Choroid plexus epithelial cell (primary cell): ENCODE measurements at places on chromosomes 7 and 10.

- no peak for DNase-seq
Measured at GRCh38 chr10:23696476-23696875, 257.6 kb downstream of the OTUD1 start.

DNA sequence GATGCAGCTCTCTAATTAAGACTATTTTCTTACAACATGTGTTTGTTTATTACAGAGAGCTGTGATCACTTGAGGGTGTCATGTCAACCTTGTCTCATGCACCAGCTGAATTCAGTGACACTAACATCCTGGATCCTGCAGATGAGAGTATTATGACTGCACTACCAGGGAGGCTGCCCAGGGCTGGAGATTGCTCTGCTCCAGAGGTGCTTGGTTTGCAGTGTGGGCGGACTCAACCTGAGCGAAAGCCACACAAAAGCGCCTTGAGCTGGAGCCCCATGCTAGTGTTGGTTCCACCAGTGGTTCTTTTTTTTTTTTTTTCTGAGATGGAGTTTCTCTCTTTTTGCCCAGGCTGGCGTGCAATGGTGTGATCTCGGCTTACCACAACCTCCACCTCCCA, 33.8 kb upstream of the ATXN7L1 start:
- no peak for DNase-seq

GRCh38 chr10:12741360-12741804, 260.1 kb downstream of the CCDC3 start:
- no peak for DNase-seq

DNA sequence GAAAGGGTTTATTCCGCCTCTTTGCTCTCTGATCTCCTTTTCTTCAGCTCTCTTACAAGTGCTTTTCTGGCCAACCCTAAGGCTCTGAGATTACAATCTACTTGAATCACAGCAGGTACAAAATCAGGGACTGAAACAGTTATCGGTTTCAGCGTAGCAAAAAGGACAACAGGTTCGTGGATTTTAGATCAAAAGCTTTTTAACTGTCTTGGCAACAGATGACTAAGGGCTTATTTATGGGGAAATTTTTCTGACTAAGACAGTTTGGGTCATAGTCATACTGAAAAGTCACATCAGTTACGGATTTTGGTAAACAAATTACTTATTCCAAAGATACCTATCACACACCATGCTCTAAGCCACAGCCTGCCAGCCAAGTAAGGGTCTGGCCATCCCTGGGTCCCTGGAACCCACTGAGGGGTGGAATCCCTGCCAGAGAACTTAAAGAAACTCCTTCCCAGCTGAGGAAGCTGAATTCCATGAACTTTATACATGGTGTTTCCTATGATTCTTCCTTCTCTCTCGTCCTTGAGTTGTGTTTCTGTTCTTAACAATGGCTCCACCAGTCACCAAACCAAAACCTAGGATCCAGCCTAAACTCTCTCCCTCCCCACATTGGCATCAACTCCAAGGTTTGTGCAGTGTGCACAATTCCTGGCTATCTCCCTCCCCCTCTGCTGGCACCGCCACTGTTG, 169.3 kb downstream of the FAM107B start:
- DNase-seq: peak; percentile 65

DNA sequence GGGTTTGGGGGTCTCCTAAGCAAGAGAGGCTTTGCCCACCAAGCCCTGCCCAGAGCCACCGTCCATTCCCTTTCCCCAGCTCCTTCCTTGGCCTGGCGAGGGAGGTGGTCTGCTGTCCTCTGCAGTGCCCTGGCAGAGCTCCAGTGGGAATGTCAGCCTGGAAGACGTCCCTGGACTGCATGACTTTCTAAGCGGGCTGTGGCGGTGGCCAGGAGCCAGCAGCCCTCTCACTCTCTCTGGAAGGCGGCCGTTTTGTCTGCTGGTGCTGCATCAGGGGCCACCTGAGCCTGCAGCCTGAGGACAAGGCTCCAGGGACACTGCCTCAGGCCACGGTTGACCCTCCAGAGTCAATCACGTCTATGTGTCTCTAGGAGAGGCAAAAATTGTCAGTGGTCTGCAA, 271.0 kb downstream of the SKAP2 start:
- DNase-seq: no peak

DNA sequence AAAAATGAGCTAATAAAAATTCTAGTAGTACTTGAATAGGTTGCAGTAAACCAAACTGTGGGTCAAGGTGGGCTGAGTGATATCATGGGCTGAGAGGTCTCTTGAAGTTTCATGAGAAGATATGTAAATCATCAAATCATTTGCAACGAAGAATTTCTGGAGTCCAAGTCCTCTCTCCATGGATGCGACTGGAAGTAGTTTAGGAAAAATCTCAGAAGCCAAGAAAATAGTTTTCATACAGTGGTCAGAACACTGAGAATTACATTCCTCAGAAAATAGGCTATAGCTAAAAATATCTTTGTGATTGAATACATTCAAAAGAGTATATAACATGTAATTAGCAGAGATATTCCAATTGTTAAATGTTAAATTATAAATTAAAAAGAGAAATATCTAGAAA, 3.6 kb upstream of the IFIT1 start:
- DNase-seq: no peak

DNA sequence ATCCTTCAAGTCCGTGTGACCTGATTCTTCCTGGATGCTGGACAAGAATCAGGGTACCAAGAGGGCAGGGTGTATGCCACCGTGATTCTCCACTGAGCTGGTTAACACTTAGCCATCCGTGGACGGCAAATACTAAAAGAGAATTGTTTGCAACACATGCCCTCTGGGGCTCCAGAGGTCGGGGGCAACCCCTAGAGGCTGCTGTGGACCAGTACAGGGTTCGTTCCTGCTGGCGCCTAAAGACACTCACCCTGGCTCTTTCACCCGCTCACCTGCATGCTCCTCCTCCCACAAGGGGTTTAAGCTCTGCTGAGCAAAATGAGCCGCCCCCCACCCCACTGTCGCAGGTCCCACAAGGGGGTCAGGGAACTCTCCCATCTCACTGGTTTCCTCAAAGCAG, 148.7 kb upstream of the ITGB1 start:
- no peak for DNase-seq

DNA sequence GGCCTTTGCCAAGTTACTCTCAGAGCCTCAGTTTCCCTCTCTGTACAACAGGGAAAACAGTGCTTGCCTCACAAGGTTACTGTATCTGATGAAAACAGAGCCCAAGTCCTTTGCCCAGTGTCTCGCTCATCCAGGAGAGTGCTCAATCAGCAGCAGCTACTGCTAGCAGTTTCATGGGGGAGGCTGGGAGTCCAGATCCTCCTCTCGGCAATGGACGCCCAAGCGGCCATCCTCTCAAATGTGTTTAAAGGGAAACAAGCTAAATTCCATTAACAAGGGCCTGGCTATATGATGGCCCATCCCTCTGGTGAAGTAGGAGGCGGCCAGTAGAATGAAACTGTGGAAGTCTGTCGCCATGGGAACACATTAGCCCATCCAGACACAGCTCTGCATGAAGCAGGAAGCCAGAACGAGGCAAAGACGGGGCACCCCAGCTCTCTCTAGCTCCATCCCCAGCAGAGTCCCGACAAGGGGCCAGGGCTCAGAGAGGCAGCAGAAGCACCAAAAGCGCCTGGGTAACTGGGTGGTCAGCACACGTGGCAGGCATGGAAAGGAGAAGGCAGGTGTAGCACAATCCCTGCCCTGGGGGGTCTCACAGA, 35.2 kb downstream of the FAM53B start:
- peak; percentile 64 for DNase-seq

GRCh38 chr7:157684157-157684908, 347.5 kb downstream of the DNAJB6 start:
- peak; percentile 11 for DNase-seq

GRCh38 chr7:100247152-100247757, 27.5 kb downstream of the PVRIG start:
- DNase-seq: peak; percentile 89

- no peak for DNase-seq
Measured at GRCh38 chr10:71112138-71112785, 100.1 kb upstream of the UNC5B start.

DNA sequence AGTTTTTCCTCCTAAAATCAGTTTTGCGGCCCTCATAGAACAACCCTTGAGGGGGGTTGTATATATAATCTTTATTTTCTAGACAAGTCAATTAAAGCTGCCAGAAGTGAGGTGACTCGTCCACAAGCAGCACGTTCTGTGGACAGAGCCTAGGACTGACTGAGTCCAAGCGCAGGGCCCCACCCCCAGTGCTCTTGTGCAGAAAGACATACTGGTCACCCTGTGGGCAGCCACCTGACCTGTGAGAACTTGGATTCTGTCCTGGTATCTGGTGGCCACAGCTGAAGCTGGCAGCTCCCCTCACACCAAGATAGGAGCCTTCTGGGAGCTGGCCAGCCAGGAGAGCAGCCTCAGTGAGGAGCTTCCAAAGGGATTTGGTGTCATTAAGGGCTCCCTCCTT, 89.3 kb downstream of the GRK5 start:
- DNase-seq: no peak

GRCh38 chr7:68840991-68841390, 757.3 kb upstream of the AUTS2 start:
- peak; percentile 40 for DNase-seq

DNA sequence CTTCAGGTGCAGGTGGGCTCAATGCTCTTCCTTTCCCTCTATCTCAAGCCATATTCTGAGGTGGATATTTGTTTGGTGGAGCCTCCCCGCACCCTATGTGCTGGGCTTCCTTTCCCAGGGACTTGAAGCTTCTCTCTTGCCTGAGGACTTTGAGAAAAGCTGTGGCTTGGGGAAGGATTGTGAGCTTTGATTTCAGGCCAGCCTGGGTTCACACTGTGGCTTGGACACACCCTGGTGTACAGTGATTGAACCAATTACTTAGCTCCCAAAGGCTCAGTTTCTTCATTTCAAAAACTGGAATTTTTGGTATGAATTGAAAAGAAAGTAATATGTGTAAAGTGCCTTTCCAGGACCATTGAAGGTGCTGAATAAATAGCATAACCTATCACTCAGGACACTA, 224.5 kb upstream of the GLI3 start:
- no peak for DNase-seq

DNA sequence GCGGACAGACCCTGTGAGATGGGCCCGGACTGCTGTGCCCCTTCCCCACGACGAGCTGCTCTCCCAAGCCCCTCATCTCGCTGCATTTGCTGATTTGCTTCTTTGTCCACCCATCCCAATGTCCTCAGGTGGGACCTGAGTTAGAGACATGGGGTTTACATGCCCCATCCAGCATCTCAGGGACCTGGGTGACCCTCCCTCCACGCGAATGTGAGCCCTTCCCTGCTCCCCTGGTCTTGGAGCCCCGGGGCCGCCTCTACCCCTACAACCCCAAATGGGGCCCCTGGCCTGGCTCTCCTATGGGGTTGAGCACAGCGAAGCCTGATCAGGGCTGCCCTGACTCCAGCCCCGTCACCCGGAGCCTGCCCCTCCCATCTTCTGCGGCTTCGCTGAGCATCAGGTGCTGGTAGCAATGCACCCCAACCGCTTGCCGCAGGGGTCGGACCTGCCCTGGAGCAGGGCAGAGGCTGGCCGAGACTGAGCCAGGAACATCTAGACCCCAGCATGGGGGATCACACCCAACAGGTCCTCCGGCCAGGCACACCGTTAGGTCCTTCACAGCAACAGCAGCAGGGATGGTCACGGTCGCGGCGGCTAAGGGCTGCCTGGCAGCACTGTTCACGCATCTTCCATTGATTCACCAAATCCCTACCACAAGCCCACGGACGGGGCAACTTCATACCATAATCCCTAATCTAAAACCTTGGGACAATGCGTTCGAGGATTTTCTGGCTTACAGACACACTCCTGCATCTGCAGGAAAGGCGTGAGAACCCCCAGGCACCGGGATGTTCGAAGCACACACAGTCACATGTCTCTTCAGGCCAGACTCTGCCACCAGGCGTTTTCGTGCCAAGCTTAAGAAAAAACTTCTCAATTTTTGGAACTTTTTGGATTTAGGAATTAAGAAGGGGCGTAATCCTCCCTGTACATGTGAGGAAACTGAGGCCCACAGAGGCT, 15.5 kb downstream of the WDR86 start:
- DNase-seq: no peak

- peak; percentile 42 for DNase-seq
Measured at GRCh38 chr7:135169141-135169963, 1.2 kb downstream of the CYREN start.

GRCh38 chr7:18257711-18258110, 230.1 kb upstream of the PRPS1L1 start:
- peak; percentile 60 for DNase-seq

DNA sequence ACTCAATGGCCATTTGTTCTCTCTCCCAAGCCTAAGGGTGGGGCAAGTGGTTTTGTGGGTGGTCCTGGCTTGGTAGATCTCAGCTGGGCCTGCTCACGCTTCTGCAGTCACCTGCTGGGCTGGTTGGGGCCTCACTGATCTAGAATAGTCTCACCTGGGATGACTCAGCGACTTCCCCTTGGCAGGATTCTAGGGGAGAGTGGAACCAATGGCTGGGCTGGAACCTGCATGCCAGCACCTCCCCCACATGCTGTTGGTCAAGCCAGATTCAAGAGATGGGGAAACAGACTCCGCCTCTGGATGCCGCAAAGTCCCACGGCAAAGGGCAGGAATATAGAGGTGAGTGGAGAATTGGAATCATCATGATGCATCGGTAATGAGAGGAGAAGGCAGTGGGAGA, 292.9 kb upstream of the NPVF start:
- DNase-seq: no peak

GRCh38 chr7:109901926-109902325, 1189.0 kb upstream of the LRRN3 start:
- DNase-seq: no peak

- no peak for DNase-seq
Measured at GRCh38 chr7:109529712-109530111, 960.0 kb downstream of the DNAJB9 start.

DNA sequence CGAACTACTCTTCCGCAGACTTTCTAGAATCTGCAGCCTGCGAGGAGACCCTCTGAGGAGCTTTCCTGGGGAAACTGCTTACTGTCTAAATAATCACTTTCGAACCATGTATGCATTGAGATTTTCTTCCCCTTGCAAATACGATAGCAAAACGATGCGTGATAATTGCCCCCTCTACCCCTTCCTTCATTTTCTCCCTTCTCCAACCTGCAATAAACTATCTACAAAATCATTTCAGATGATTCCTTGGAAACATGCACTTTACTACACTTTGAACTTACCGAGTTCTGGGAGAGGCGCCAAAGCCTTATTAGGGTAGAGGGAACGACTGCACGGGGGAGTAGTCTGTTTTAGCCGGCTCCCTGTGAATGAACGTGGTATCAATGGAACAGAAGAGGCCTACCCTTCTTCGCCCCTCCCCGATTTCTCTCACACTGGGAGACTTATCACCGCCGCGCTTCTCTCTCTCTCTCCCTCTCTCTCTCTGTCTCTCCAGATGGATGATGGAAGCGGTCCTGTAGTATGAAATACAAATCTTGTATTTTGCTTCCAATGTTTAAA, at the start of gene FGFBP3:
FGFBP3 (minus strand) TSS at position 370 of the 561 bp plus-strand sequence. CDS start 517 bp downstream, outside the sequence.
- DNase-seq: peak; percentile 48

GRCh38 chr10:101631821-101632475, 43.8 kb downstream of the DPCD start:
- no peak for DNase-seq

DNA sequence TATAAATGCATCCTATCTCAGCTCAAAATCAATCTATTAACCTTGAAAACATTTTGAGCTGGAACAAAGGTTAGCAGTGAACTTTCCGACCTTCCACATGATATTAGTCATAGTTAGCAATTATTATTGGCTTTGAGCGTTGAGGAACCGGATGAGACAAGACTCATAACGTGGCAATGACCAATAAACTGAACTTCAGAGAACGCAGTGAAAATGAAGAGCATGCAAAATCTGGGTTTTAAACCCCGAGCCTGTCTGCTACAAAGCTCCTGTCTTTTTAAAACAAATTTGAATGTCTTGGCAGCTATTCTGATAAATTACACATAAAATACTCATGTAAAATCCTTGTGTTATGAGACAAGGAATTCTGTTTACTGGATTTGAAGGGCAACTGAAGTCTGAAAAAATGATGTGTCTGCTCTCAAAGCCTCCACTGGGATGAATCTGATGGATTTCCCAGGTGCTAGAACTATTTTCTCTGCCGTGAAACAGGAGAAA, 74.7 kb upstream of the ITGB1 start:
- DNase-seq: peak; percentile 66
